Subcutaneous adipose tissue (tissue), 4 donors: ENCODE measurements at places on chromosomes 5 and 9. TPM values are rescaled to one million over a fixed set of nuclear protein-coding genes. Genes with fewer than 3 reads are reported as not detected.

Gene ATP10B
- not detected for total RNA-seq

Gene AGXT2
- total RNA-seq, result not detected

Gene TEK
- 19.1 TPM for total RNA-seq

Gene RAD1
- total RNA-seq, result 24.5 TPM

Gene GRXCR2
- total RNA-seq, result not detected

Gene FBLL1
- not detected for total RNA-seq

Gene VCP
- 129 TPM for total RNA-seq

Gene IL5
- not detected for total RNA-seq
